LHCN-M2 (cell line): ENCODE measurements at places on chromosomes 7 and 10. TPM values are rescaled to one million over a fixed set of nuclear protein-coding genes. Genes with fewer than 3 reads are reported as not detected.

DNA sequence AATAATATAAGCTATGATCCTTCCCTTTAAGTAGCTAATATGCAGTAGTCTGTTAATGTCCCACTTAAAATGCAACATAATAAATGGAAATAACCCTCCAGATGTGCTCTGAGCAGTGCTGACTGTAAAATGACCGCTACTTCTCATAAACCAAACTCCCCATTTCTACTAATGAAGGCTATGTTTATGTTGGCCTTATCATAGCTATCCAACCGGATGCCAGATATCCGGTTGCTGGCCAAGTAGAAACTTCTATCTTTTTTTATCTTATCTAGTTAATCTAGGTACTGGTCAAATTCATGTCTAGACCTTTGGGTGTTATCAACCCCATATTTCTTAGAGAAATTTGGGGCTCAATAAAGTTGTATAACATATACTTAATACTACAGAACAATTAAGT is 56.6 kb downstream of the CHRM2 start:
- DNase-seq = no peak

- DNase-seq = no peak
These were observed 285.8 kb downstream of the BMPER start for GRCh38 chr7:34191162-34191561.

- DNase-seq = no peak
These were observed 359.8 kb upstream of the MTPN start for GRCh38 chr7:136336932-136337331.

DNA sequence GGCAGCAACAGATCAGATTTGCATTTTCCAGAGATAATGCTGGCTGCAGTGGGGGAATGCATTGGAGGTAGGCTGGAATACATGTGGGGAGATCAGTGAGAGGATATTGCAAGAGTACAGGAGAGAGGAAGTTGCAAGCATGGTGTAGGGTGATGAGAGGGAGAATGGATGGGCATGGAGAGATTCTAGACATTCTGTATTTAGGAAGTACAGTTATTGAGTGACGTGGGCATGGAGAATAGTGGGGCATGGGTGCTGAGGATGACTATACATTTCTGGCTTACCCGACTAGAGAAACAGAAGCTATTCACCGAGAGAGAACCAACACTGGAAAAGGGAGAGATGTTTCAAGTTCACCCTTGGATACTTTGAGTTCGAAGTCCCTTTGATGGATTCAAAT is 116.9 kb upstream of the SVIL start:
- no peak for DNase-seq

Gene STEAP4
- total RNA-seq = 0.11 and 0.13 TPM in 2 replicates

Gene GDF2
- not detected in 2 replicates for total RNA-seq

Gene MYPN
- total RNA-seq = 31.8 and 32.7 TPM in 2 replicates

DNA sequence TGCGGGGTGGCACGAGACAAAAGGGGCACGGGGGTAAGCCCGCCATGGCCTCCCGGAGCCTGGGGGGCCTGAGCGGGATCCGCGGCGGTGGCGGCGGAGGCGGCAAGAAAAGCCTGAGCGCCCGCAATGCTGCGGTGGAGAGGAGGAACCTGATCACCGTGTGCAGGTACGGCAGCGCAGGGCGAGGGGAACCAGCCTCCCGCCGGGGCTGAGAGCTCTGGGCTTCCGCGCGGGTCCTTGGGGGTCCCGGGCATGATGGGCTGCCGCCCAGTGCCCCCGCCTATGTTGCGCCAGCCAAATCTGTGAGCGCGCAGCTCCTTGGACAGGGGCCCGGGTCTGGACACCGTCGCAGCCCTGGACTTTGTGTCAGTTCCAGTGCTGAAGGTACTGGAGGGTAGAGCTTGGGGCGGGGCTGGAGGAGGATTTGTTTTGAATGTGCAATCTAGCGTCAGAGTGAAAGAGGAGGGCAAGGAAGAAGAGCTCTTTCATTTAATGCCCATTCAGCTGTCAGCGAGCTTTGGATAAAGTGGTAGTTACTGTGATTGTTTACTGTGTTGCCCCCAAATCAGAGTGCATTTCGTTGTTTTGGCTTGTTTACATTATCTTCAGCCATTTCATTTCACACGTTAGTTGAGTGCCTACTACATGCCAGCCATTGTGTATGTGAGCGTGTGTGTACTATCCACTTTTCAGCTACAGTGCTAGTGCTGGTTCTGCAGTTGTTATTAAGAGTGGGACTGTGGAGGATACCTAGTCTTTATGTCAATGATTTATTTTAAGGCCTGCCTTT is 777 bp downstream of the RUNDC3B start:
- DNase-seq = no peak

Gene SLC13A1
- total RNA-seq = not detected in 2 replicates

DNA sequence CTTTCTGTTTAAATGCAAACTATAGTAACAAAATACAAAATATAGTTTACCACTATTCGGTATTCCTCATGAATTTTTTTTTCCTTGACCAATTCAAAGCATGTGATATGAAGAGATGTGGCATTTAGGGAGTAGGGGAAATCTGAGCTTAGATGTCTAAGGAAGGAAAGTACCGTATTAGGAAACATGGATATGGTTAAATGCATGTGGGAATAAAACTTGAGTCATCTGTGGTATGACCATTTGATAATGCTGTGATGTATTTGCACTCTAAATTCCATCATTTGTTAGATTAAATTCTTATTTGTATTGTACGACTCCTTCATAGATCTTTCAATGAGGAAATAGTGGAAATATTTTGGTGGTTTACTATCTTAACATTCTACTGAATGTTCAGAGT is 19.7 kb downstream of the AHR start:
- DNase-seq = peak; percentile 55

DNA sequence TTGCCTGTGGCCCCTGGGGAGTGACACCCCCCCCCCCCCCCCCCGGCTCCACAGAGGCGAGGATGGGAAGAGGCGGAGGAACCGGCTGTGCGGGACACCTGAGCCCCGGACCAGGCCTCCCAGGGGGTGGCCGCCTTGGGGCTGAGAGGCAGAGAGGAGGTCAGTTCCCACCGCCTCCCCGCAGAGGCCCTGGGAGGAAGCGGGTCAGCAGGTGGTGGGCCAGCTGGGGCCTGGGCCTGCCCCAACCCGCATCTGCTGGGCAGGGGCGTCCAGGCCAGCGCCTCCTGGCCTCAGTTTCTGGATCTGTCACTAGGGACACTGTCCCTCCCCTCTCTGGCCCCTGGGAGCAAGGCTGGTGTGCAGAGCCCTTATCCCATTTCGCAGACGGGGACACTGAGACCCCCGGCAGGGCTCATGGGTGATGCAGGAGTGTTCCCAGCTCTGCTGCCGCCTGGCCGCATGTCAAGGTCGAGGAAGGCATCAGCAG is 14.6 kb upstream of the LFNG start:
- DNase-seq = no peak

DNA sequence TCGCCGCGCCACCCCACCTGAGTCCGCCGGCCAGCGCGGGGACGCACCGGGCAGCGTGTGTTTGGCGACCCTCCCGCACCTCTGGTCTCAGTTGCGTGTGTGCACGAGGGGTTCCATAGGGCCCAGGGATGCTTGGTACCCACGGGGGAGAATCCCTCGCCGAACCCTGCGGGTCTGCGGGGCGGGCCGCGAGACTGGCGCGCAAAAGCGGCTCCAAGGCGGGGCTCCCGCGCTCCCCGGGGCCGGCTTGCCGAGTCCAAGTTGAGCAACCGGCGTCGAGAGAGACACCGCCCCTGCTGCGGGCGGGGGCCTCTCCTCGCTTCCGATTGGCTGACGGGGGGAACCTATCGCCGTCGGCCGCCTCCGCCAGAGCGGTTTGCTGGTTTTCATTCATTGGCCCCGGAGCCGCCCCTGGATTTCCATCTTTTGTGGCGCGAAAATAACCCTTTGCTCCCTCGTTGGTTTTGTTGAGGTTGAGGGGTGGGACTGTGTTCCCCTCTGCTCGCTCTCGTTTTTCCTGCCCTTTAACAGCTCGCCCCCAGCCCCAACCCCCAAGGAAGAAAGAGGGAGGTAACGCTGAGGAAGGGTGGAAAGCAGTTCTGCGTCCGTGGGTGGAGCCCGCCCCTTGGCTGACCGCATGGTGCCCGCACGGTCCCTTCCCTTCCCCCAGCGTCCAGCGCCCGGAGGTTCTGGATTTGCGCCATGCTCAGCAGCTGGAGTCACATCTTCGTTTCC is 4.0 kb upstream of the IGF2BP3 start:
- DNase-seq = peak; percentile 98

DNA sequence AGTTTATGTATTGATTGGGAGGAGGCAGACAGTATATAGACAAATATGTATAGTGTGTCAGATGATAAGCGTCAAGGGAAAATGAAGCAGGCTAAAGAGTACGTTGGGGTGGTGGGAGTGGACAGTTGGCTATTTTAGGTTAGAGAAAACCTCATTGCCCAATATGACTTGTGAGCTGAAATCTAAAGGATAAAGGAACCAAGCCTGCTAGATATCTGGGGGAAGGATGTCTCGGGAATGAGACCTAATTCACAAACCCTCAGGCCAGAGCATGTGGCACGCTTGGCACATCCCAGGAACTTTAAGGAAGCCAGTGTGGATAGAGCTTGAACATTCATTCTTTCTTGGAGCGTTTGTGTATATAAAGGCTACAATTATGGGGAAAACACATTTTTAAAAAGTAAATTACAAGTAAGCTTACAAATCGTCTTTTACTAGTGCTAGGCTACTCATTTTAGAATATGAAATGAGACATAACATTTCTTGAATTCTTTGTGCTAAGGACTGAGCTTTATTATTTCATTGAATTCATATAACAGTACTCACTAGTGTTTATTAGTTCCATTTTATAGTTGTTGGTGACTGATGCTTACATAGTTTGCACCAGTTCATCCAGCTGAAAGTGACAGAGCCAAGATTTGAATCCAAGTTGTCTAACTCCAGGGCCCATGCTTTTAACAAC is 9.7 kb downstream of the FHIP2A start:
- no peak for DNase-seq

Gene ADAM12
- total RNA-seq = 16.6 and 21.2 TPM in 2 replicates

DNA sequence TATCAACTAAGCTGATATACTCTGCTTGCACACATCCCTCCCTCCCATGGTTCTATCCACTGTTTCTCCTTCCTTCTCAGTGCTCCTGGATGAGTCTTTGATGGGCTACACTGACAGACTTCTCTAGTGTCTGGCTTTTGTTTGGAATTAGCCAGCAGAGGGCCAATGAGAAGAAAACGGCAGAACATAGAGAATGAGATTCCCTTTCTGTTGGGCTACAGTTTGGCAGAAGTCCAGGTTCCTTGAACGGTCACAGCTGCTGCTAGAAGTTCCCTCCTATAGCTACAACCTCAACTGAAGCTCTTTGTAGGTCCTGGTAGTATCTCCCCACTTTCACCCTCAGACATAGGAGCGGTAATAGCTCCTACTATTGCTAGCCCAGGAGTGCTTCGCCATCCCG is 251.1 kb upstream of the LRRN3 start:
- DNase-seq = peak; percentile 40

DNA sequence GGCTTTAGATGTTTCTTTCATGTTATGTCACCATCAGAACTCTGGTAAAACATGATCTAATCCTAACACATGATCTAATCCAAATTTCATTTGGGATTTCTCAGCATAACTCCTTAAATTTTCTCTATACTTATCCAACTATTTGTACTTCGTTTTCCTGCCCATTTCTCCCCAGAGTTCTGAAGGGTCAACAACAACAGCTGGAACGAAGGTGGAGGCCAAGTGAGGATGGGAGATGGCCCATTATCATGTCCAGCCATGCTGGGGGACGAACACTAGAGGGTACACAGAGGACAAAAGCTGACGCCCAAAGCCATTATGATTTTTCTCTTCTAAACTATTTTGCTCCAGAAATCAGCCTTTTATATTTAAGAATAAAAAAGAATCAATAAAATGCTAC is 185.4 kb downstream of the DOCK4 start:
- DNase-seq = no peak

Gene JCAD
- total RNA-seq = 12.1 and 12.8 TPM in 2 replicates

DNA sequence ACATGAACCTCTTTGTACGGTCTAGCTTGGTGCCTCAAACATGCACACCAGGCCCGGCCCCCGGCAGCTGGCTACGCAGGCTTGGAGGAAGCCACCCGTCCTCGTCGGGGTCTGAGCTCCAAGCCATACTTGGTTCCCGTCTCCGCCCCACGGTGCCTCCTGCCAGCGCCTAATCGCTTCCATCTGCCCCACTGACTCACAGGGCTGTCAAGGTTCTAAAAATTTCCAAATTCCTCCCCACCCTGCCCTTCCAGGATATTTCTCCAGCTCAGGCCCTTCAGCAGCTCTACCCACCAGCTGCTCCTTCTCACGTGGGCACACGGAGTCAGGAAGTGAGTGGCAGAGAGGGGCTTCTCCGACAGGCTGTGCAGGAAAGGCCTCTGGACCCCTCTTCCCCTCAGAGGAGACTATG is 38.8 kb downstream of the TMEM270 start:
- peak; percentile 95 for DNase-seq

DNA sequence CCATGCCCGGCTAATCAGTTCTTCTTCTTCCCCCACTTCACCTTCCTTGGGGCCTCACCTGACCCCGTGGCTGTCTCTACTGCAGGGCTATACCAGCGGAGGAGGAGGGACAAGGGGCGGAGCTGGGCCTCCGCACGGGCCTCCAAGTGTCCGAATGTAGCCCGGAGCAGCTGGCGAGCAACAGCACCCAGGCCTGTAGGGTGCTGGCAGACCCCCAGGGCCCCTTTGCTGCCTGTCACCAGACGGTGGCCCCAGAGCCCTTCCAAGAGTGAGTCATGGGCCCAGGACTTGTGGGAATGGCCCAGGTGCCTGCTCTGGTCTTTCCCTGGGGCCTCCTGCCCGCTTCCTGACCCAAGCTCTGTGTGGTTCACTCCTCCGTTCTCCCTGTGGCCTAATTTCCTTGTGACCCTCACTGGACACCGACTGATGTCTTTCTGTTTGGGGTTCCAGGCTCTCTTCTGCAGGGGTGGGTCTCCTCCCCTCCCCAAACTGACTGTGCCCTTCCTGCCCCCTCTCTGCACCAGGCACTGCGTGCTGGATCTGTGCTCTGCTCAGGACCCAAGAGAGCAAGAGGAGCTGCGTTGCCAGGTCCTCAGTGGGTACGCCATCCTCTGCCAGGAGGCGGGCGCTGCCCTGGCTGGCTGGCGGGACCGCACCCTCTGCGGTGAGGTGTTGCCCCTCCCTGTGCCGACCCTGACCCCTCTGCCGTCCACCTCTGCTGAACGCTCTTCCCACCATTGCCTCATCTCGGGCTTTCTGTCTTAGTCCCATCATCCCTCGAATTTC is 35.2 kb downstream of the EPHB4 start:
- DNase-seq = no peak

DNA sequence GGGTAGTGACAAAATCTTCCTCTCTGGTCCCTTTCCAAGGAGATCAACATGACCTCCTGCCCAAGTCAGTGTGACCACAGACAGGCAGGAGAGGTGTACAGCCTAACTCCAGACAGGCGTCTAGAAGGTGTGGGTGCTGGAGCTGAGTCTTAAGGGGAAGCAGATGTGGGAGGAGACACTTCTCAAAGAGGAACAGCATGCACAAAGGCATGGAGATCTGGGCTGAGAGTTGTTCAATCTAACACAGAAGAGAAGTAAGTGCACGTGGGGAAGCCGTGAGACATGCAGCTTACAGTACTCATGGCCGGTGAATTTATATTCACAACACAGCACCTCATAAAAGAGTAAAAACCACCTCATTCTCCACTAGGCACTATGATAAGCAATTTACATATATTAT is 23.8 kb upstream of the GSDME start:
- no peak for DNase-seq
